ENCODE measurements at places on chromosomes 2 and 18.
A peak's percentile ranks its signal among the peaks of the same experiment; 100 is the strongest.

- DNase-seq, result no peak
Observed at GRCh38 chr2:127626175-127626574, 19.8 kb upstream of the GPR17 start.

GRCh38 chr2:216391401-216391800 lies 19.1 kb upstream of the MARCHF4 start:
- no peaks in the 10 kb centered on the region for H3K4me1 ChIP-seq
- no peak overlapping the region for H3K4me3 ChIP-seq
- H3K27ac ChIP-seq, result no peak overlapping the region
- no peaks in the 10 kb centered on the region for H3K36me3 ChIP-seq

DNA sequence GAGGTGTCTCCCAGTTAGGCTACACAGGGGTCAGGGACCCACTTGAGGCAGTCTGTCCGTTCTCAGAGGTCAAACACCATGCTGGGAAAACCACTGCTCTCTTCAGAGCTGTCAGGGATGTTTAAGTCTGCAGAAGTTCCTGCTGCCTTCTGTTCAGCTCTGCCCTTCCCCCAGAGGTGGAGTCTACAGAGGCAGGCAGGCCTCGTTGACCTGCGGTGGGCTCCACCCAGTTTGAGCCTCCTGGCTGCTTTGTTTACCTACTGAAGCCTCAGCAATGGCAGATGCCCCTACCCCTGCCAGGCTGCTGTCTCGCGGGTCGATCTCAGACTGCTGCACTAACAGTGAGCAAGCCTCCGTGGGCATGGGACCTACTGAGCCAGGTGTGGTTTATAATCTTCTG lies 346.3 kb downstream of the CELF4 start:
- DNase-seq, result no peak
- no peaks in the 10 kb centered on the region for H3K27me3 ChIP-seq
- no peaks in the 10 kb centered on the region for H3K4me1 ChIP-seq

DNA sequence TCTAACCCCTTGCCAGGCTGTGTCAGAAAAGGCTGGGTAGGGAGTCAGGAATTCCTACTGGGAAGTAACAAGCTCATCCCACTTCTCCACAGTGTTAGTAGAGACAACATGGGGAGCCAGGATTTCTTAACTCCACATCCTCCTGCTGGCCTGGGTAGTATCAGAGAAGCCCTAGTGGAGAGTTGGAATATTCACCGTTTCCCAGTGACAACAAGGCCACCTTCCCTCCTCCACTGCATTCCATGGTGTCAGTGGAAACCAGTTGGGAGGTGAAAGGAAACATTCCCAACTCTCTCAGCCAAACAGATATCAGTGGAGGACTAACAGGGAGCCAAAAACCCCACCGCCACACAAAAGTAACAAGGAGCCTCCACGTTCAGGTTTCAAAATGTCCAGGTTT lies 41.2 kb downstream of the SRD5A2 start:
- H3K4me3 ChIP-seq, result no peak overlapping the region
- no peak overlapping the region for H3K27ac ChIP-seq

DNA sequence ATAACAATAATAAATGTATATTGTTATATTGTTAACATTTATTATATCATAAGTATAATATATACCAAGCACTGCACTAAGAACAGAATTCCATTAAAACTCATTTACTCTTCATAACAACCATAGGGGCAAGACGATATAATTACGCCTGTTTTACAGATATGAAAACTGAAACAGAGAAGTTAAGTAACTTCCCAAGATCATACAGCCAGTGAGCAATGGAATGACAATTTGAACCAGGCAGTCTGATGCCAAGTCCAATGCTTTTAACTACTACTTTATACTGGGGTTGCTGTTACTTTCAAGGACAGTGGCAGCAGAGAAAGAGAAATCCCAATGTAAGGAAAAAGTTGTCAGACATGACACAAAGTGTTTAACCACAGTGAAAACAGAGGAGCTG lies 338.8 kb upstream of the ID2 start:
- no peaks in the 10 kb centered on the region for H3K36me3 ChIP-seq
- no peak for DNase-seq
- H3K4me3 ChIP-seq, result no peak overlapping the region
- H3K27ac ChIP-seq, result no peak overlapping the region

- no peak overlapping the region for H3K4me3 ChIP-seq
- no peaks in the 10 kb centered on the region for H3K27me3 ChIP-seq
- no peak for DNase-seq
- H3K27ac ChIP-seq, result no peak overlapping the region
Observed at GRCh38 chr18:24770311-24771024, 310.0 kb downstream of the HRH4 start.

GRCh38 chr2:188524519-188525113 lies 232.9 kb downstream of the GULP1 start:
- H3K27ac ChIP-seq, result no peak overlapping the region
- no peak for DNase-seq
- H3K4me3 ChIP-seq, result no peak overlapping the region
- no peaks in the 10 kb centered on the region for H3K4me1 ChIP-seq

DNA sequence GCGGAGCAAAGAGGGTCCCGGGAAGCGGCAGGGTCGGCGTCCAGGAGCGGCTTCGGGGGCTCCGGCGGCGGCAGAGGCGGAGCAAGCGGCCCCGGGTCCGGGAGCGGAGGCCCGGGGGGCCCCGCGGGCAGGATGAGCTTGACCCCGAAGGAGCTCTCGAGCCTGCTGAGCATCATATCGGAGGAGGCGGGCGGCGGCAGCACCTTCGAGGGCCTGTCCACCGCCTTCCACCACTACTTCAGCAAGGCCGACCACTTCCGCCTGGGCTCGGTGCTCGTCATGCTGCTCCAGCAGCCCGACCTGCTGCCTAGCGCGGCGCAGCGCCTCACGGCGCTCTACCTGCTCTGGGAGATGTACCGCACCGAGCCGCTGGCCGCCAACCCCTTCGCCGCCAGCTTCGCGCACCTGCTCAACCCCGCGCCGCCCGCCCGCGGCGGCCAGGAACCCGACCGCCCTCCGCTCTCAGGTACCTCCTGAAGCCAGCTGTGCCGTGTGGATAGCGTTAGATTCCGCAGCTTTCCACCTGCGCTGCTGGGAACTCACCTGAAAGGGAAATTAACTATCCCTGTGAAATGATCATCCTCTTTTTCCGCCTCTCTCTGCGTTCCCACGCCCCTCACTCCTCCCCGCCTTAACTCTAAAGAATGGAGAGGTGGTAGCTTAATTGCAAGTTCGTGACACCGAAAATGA lies 472 bp downstream of the CNOT11 start:
- H3K27me3 ChIP-seq, result no peaks in the 10 kb centered on the region
- peak; percentile 57 for DNase-seq
- H3K4me1 ChIP-seq, result peaks cover 17% of the 10 kb centered on the region
- H3K4me3 ChIP-seq, result peak overlapping the region; percentile 84
- peak overlapping the region; percentile 97 for H3K27ac ChIP-seq

DNA sequence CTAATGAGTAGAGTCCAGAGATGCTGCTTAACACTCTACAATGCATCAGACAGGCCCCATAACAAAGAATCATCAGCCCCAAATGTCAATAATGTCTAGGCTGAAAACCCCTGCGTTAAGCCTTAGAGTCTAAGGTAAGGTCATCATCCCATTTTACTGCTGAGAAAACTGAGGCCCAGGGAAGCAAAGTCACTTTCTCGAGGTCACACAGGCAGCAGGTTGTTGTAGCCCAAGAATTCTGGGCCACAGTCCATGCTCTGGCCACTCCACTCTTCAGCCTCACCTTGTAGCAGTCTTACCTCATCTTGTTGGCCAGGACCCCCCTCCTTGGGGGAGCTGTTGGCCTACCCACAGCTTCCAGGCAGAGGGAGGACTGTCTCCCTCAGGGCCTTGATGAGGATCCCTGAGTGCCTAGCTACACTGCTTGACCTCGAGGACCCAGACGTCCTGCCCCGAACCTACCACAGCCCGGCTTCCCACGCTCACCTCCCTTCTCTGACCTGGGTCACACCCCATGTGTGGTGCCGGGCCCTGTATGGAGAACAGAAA lies 54.4 kb downstream of the SMAD7 start:
- no peak overlapping the region for H3K27ac ChIP-seq
- no peak for DNase-seq
- no peaks in the 10 kb centered on the region for H3K4me1 ChIP-seq
- no peak overlapping the region for H3K4me3 ChIP-seq

- H3K27ac ChIP-seq, result no peak overlapping the region
- H3K27me3 ChIP-seq, result no peaks in the 10 kb centered on the region
- no peak for DNase-seq
- no peaks in the 10 kb centered on the region for H3K36me3 ChIP-seq
Observed at GRCh38 chr2:119860924-119861323, 101.2 kb downstream of the PTPN4 start.

GRCh38 chr2:102357937-102358336 lies 2.3 kb downstream of the IL18R1 start:
- H3K27me3 ChIP-seq, result no peaks in the 10 kb centered on the region
- H3K36me3 ChIP-seq, result no peaks in the 10 kb centered on the region
- no peak overlapping the region for H3K4me3 ChIP-seq

- H3K4me3 ChIP-seq, result no peak overlapping the region
- H3K27ac ChIP-seq, result peak overlapping the region; percentile 95
- H3K4me1 ChIP-seq, result peaks cover 38% of the 10 kb centered on the region
- H3K36me3 ChIP-seq, result no peaks in the 10 kb centered on the region
Observed at GRCh38 chr2:108641756-108642155, 77.5 kb upstream of the RANBP2 start.

GRCh38 chr18:76643996-76644395 lies 149.0 kb upstream of the ZNF516 start:
- H3K27ac ChIP-seq, result no peak overlapping the region
- no peak overlapping the region for H3K4me3 ChIP-seq
- H3K36me3 ChIP-seq, result no peaks in the 10 kb centered on the region
- H3K27me3 ChIP-seq, result no peaks in the 10 kb centered on the region

- DNase-seq, result no peak
- H3K4me3 ChIP-seq, result no peak overlapping the region
- no peaks in the 10 kb centered on the region for H3K36me3 ChIP-seq
- no peaks in the 10 kb centered on the region for H3K27me3 ChIP-seq
- H3K4me1 ChIP-seq, result peaks cover 31% of the 10 kb centered on the region
- peak overlapping the region; percentile 90 for H3K27ac ChIP-seq
Observed at GRCh38 chr2:231185050-231185725, 13.2 kb upstream of the ARMC9 start.

GRCh38 chr2:73868204-73868978 lies 24.4 kb upstream of the ACTG2 start:
- no peaks in the 10 kb centered on the region for H3K27me3 ChIP-seq
- DNase-seq, result no peak
- H3K4me1 ChIP-seq, result no peaks in the 10 kb centered on the region
- no peaks in the 10 kb centered on the region for H3K36me3 ChIP-seq
- H3K27ac ChIP-seq, result no peak overlapping the region

DNA sequence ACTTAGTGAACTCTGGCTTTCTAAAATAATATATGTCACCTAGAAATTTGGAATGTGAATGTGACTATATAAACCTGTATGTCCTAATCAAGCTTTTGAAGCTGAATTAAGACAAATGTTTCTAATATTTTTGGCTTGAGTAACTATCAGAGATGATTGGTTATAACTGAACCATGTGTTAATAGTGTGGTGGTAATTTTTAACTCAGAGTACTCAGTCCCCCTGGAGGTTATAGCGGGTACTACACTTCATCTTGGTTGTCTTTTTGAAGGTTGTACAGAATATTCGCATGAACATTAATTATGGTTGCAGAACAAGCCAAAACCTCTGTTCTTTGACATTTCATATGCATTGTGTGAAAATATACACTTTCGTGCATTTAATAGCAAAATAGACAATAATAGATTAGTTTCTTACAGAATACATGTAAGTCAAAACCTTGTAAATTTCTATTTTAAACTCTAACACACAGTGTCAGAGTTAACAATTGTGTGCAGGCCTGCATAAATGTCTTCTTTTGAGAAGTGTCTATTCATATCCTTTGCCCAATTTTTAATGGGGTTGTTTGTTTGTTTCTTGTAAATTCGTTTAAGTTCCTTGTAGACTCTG lies 86.0 kb downstream of the OSBPL6 start:
- H3K4me1 ChIP-seq, result peaks cover 58% of the 10 kb centered on the region
- no peak overlapping the region for H3K27ac ChIP-seq
- DNase-seq, result no peak
- H3K27me3 ChIP-seq, result no peaks in the 10 kb centered on the region
- no peaks in the 10 kb centered on the region for H3K36me3 ChIP-seq
